T follicular helper cell (primary cell): ENCODE measurements at places on chromosomes 7 and 10.

DNA sequence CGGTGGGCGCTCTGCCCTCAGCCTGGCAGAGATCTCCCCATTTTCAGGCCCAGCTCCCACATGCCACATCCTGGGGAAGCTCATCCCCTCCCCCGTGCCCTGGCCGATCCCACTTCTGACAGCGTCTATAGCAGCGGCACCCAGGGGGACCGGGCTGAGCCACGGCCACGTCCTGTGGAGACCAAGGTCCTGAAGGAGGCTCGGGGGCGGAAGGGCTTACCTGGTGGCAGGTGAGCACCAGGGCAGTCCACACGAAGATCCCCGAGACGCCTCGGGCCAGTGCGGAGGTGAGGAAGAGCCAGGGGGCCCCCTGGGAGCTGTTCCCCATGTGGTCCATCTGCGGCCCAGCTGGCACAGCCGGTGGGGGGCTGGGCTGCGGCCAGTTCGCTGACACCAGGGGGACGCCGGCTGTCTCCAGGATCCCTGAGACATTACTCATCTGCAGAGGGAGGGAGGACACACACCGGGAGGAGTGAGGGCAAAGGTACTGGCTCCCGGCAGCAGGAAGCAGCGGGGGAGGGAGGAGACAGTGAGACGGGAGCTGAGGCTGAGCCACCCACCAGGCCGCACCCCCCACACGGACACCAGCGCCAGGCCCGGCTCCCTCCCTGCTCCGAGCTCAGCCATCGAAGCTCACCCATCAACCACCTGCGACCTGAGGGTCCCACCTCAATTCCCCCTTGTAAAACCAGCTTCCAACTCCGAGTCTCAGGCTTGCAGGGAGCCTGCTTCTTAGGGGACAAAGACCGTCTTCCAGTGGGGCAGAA is 776 bp downstream of the TMEM184A start:
- DNase-seq: no peak

DNA sequence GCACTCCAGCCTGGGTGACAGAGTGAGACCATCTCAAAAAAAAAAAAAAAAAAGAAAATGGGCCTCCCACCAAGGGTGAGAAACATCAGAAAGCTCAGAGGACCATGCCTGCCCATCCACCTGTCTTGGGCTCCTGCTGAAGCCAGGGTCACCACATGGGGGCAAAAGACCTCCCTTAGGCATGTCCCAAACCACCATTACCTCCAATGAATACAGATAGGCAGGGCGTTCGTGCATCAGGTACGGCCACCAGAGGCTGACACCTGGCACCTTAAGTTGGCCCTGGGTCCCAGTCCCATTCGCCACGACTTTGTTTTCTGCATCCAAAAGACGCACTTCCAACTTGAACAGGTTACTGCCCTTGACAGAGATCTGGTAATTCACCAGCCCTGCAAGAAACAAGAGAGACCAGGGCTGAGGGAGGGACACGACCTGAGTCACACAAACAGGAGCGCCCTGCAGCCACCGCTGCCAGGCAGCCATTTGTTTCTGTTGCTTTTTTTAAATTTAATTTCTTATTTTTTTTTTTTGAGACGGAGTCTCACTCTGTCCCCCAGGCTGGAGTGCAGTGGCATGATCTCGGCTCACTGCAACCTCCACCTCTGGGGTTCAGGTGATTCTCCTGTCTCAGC is 6.1 kb downstream of the GUSB start:
- DNase-seq: no peak

DNA sequence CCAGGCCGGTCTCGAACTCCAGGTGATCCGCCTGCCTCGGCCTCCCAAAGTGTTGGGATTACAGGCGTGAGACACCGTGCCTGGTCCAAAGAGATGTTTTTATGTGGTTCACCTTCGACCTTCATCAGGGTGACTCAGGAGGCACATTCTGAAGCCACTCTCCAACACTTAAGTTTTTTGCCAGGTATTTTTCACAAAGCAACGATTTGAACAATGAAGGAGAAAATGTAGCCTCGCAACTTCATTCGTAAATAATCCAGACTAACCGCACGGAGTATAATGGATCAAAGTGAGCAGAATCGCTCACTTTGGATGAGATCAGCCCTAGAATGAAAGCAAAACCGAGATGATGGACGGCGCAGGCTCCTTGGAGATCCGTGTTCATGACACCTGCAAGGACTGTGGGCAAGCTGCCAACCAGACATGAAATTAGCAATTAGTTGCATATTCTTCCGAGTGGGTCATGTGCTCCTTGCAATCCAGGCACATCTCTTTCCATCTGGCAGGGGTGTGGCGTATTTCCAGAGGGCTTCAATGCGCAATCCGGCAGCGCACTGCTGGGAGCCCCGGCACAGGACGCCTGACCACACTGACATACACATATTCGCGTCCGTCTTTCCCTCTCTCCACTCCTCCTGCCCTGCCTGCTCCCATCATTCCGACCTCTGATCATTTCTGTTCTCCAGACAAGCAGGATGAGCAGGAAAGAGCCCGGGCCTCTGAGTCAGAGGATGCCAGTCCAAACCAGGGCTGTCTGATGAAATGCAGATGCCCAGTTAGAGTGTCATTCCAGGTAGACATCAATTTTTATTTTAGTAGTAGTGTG is 148.4 kb downstream of the KLF6 start:
- DNase-seq: no peak

GRCh38 chr10:74231375-74231774 is 80.4 kb downstream of the ADK start:
- no peak for DNase-seq

- DNase-seq: no peak
Measured at GRCh38 chr7:10643545-10643944, 330.1 kb upstream of the PHF14 start.

DNA sequence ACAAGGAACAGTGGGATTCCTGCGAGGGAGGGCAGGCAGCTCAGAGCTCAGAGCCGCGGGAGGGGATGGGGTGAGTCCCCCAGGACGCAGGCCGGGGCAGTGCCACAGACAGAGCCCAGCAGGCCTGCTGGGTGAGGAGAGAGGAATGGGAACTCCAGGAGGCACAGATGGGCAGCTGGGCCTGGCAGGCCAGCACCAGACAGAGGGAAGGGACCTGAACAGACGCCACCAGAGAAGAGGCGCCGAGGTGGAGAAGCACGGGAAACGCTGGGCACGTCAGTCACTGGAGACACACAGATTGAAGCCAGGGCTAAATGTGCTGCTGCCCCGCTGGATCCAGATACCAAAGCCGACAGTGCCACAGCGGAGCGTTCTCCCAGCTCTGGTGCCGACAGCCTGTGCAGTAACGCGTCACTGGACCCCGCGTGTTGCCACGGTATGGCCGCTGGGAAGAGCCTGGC is 225.8 kb downstream of the MAD1L1 start:
- DNase-seq: no peak

- DNase-seq: no peak
Measured at GRCh38 chr10:55742487-55742886, 618.6 kb downstream of the ZWINT start.

DNA sequence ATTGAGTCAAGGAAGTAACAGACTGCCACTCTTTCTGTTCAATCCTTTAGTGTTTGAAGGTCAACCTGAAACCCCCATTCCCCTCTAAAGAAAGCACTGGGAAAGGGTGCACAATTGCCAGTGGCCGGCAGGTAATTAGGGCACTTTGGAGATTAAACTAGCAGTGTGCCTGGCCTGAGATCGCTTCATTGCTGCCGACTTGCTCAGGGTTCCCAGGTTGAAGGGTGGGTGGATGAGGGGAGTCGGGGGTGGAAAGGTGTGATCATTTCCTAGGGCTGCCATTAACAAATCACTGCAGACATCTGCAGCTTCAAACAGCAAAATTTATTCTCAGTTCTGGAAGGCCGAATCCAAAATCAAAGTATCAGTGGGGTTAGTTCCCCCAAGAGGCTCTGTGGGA is 16.3 kb upstream of the BTBD16 start:
- DNase-seq: no peak

DNA sequence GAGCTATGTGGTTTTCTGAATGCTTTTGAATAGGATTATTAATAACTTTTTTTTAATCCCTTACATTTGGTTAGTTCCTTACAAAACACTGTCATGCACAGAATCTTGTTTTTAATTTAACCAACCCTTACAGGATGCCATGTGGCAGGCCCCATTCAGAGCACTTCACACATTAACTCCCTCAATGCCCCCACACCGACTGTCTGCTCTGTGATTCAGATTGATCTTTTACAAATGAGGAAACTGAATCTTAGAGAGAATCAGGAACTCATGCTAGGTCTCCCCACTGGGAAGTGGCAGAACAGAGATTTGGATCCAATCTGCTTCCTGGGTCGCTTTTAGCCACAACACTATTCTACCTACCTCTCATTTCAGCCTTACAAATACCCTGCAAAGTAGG is 195.8 kb upstream of the NPVF start:
- no peak for DNase-seq
